ENCODE measurements at places on chromosomes 5 and 9.

DNA sequence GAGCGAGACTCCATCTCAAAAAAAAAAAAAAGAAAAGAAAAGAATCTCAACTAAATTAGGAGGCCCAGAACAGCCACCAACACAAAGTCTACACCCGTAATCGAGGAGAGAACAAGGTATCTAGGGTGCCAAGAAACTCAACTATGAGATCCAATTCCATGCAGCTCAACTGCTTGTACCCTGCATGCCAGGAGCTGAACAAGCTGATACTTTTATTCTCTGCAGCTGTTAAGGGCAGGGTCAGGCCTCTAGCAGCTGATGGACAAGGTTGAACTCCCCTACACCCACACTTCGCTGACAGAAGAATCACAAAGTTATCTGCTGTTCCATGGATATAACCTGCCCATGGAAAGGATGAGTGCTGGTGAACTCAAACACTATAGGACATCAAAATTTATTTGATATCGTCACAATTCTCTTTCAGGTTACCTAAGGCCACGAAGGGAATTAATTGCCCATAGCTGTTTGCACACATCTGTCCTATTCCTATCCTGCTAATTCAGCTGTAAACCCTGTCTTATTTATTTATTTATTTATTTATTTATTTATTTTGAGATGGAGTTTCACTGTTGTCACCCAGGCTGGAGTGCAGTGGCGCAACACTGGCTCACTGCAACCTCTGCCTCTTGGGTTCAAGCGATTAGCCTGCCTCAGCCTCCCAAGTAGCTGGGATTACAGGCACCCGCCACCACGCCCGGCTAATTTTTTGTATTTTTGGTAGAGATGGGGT lies 20.7 kb downstream of the UBAP2 start:
- DNase-seq, result no peak

- DNase-seq, result no peak
These were observed 1061.8 kb upstream of the ARRDC3 start for GRCh38 chr5:92444888-92445287.

GRCh38 chr5:35664584-35664983 lies 46.9 kb downstream of the SPEF2 start:
- DNase-seq, result no peak

DNA sequence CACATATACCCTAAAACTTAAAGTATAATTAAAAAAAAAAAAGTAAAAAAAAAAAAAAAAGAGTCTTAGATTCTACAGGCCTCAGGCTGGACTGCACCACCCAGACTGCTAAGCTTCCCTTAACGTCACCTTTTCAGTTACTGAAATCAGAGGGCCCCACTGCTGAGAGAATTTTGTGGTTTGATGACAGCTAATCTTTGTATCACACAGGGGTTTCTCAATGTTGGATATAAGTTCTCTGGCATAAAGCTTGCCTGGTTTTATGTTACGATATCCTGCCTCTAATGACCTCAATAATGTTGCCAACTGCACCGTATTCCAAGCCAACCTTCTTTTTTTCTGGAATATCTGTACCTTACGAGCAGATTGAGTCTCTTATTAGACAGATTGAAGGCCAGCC lies 43.1 kb upstream of the C6 start:
- no peak for DNase-seq

- DNase-seq, result no peak
These were observed 183.8 kb downstream of the PJA2 start for GRCh38 chr5:109225716-109226625.

DNA sequence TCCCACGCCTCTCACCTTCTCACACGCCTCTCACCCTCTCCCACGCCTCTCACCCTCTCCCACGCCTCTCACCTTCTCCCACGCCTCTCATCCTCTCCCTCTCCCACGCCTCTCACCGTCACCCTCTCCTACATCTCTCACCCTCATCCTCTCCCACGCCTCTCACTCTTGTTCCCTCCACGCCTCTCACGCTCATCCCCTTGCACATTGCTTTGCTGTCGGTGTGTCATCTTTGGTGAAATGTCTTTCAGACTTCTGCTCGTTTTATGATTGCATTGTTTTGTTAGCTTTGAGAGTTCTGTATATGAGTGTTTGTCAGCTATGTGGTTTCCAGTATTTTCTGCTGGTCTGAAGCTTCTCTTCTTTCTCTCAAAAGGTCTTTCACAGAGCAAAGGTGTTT lies 102.7 kb downstream of the EHMT1 start:
- DNase-seq, result peak; percentile 38

DNA sequence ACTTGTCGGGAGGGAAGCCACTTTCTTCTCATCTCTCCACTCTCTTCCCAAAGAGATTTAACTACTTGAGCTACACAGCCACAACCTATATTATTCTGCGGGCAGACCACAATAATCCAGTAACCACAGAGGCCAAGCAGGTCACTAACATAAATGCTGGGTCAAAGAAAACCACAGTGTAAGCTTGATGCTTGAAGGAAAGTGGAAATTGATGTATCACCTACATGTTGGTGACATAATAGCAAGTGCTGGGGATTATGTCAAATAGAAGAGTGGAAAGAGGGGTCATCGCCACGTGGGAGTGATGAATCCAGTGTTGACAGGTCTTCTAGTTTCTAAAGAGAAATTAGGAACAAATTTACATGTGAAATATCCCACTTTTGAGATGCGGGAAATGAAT lies 40.9 kb downstream of the RFK start:
- DNase-seq, result no peak

DNA sequence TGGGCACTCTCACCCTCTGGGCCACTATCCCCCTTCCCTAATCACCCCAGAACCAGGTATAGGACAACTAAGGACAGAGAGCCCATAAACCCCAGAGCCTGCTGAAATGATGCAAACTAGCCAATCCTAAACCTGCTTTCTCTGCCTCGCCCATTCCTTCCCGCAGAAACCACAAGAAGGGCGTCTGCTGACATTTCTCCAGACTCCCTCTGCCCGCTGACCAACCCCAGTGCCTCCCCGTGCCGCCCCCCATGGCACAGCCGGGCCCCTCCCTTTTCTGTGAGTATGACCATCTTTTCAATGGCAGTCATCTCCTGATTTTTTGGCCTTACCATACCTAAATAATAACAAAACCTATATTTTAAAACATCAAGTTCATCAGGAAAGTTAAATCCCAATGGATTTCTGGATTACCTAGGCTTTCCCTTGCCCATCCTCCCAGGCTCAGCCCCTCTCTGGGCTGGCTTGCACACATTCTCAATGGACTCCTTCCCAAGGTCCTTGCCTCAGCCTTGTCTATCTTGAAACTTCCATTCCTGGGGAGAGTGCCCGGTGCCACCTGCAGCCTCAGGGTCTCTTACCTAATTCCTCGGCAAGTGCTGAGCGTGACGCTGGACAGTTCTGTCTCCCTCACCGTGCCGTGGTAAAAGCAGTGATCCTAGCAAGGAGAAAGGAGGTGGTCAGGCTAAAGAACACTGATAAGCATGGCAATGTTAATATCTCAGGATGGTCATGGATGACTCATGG lies 45.2 kb downstream of the ADAM19 start:
- DNase-seq, result no peak

GRCh38 chr5:168603746-168604145 lies 24.6 kb upstream of the PANK3 start:
- DNase-seq, result no peak

DNA sequence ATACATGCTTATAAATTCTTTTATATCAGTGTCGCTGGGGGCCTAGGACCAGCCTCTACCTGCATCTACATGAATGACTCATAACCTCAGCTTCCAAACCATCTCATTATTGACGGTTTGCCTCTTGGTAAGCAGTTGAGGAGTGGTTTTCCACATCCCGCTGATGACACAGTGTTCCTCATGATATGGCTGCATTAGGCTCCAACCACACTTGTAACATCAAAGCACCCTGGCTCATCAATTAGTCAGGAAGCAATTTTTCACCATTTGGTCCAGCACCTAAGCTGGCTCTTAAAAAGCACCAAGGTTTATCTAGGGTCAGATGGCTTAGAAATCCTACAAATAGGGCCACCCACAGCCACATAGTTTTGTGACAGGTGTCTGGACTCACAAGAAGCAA lies 402.4 kb downstream of the ARHGEF28 start:
- no peak for DNase-seq

- DNase-seq, result no peak
These were observed 810.2 kb downstream of the EFNA5 start for GRCh38 chr5:106860398-106861044.

DNA sequence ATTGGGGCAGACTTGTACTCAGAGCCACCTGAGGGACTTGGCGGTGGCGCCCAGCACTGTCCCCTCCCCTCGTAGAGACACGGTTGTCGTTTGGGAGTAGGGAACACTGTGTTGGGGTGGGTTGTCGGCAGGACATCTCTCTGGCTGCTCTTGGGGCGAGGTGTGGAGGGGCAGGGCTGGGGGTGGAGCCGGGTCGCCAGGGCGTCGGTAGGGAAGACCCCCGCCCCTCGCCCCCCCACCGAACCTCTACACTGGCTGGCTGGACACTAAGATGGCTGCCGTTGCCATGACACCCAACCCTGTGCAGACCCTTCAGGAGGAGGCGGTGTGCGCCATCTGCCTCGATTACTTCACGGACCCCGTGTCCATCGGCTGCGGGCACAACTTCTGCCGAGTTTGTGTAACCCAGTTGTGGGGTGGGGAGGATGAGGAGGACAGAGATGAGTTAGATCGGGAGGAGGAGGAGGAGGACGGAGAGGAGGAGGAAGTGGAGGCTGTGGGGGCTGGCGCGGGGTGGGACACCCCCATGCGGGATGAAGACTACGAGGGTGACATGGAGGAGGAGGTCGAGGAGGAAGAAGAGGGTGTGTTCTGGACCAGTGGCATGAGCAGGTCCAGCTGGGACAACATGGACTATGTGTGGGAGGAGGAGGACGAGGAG lies 778 bp downstream of the TRIM41 start:
- DNase-seq, result no peak

- DNase-seq, result no peak
These were observed 28.2 kb downstream of the MRPL36 start for GRCh38 chr5:1771149-1772065.

- no peak for DNase-seq
These were observed 90.8 kb upstream of the IRX4 start for GRCh38 chr5:1973391-1974013.

DNA sequence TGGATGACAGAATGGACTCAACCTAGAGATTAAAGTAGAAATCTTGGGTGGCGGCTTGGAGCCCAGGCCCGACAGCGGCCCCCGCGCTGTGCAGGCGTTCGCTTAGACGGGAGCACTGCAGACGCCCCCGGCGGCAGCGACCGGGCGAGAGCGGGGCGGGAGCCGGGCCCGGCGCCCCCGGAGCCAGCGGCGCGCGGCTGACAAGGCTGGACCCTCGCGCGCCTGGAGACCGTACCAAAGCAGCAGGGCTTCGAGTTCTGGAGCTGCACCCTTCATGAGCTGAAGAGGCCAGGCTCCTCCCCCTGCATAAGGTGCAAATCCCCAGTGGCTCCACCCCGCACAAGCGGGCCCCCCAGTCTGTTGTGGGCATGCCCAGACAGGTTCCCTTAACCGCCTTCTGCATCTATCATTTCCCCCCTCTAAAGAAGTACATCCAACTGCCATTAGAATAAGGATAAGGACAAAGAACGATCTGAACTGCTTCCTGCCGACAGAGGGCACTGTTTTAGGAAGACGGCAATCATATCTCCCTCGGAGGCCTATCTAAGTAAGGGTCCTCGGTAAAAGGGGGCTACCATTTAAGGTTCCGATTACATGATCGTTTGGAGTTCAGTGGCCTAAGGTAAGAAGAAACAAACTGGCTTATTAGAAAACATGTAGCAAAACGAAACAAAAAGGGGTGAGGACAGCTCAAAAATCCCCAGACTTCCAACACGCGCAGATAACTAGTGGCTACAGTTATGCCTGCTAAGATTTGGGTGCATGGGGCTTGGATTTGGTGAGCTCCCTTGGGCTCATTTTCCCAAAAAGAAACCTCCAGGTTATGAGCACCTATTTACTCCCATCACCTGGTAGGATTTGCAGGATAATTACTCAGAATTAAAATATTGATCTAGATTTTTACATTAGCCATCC lies 66.3 kb downstream of the RGMB start:
- no peak for DNase-seq

DNA sequence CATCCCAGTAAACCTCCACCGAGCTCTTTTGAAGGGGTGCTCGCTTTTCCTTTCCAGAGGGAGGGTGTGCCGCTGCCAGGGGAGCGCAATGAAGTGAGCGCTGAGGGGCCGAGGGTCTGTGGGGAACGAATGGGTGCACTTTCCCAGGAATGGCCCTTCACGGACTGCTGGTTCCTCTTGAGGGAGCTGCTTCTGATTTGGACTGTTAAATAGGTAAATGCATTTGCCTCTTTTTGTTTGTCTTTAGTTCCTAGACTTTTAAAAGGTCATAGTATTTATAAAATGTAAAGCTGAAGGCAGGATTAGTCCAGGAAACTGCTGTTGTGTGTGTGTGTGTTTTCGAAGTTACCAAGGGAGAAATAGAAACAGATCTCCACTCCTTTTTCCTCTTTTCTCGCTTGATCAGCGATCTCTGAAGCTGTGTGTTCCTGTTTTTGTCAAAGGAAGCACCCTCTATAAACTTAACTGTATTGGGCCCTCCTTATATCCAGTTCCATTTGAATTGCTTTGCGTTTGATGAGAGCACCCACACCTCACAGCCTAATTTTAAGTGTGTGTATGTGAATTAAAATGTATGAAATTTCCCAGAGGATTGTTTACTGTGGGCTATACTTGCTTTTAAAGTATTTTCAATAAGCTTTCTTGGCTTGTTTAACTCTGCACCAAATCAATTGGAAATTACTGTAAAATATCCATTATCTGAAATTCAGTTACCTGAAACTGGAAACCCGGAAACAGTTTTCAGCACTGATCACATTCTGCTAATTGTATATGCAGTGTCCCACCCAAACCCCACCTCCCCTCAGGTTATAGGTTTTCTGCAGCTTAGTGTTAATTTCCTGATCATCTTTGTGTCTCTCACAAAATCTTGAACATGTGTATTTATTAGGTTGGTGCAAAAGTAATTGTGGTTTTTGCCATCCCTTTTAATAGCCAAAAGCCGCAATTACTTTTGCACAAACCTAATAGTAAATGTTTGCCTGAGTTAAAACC lies 966 bp downstream of the SNX2 start:
- DNase-seq, result no peak

DNA sequence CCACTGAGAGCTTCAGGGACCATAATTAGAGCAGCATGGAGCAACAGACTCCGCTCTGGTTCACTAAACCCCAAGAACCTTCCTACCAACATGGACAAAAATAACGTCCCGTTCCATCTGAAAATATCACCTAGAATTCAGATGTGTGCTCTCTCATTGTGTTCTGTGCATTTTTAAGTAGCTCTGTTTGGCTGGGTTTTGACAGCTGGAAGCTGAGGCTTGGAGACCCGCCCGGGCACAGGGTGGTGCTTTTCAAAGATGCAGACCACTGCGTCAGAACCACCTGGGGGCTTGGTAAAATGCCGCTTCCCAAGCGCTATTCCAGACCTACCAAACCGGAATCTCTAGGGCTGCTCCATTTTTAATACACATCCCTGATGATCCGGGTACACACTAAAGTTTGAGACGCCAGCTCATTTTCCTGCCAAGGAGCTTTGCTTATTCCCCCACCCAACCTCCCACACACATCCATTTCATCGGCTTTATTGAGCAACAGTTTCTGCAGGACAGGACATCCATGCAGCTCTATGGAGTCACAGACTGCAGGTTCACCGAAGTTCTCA lies 104.8 kb downstream of the GABBR2 start:
- no peak for DNase-seq
